Activated gamma-delta T cell treated with anti-CD3 and anti-CD28 coated beads, Interleukin-2, amount 50 U/mL, for 16 hours (primary cell): ENCODE measurements at places on chromosomes 2 and 18.

- no peak for DNase-seq
Measured at GRCh38 chr2:66233981-66234380, 200.9 kb upstream of the MEIS1 start.

DNA sequence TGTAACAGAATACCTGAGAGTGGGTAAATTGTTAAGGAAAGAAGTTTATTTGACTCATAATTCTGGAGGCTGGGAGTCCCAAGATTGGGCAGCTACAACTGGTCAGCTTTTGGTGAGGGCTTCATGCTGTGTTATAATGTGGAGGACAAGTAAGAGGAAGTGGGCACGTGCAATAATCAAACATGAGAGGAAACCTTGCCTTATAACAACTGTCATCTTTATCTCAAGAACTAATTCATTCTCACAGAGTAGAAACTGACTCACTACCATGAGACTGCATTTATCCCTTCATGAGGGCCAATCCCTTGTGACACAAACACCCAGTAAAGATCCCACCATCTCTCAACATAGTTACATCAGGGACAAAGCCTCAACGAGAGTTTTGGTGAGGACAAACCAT is 318.1 kb upstream of the NT5C1B start:
- no peak for DNase-seq

GRCh38 chr18:51442012-51442411 is 244.5 kb upstream of the MEX3C start:
- no peak for DNase-seq

DNA sequence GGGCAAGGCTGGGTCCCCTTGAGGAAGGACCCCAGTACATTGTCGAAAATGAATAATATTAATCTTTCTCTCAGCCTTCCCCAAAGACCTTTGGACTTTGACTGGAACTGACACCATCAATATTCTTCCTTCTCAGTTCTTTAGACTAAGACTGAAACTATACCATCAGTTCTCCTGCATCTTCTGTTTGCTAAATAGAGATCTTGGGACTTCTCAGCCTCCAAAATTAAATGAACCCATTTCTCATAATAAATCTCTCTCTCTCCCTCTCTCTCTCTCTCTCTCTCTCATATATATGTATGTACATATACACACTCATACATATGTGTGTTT is 39.7 kb upstream of the VRK2 start:
- DNase-seq: no peak

GRCh38 chr2:134683561-134684112 is 35.2 kb downstream of the TMEM163 start:
- no peak for DNase-seq

GRCh38 chr2:125427721-125428315 is 1228.1 kb upstream of the GYPC start:
- no peak for DNase-seq

DNA sequence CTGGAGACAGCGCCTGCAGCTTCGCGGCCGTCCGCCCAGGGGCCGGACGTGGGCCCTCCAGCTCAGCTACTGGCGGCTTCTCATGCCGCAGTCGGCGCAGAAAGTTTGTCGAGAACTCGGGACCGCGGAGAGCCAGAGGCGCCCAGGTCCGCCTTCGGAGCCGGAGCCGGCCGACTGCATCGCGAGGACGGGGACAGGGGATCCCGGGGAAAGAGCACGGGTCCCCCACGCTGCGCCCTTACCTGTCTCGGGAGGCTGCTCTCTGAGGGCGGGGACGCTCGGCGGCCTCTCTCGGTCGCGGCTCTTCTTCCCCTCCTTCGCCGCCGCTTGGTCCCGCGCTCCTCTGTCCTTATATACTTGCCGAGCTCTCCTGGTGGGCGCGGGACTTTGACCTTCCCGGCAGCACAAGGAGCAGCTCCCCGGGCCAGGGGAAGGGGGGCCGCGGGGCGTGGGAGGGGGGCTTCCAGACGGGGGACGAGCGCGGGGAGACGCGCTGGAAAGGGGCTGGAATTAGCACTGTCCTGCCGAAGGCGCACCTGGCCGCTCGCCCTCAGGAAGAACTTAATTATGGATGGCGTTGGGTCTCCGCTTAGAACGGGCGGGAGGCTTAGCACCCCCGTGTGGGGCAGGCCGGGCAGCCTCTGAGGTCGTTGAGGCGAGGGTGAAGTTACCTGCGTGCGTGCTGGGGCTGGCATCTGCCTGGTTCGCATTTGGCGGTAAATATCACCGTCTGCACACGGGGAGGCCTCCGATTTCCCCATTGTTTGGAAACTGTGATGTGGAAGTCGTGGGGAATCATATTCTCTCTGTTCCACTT is at the start of gene POMC:
TSS of gene POMC (minus strand) at position 325 of the 817 bp plus-strand sequence. CDS start 3,808 bp downstream, outside the sequence.
- peak; percentile 9 for DNase-seq

- DNase-seq: no peak
Measured at GRCh38 chr2:235045336-235045972, 93.6 kb downstream of the SH3BP4 start.

DNA sequence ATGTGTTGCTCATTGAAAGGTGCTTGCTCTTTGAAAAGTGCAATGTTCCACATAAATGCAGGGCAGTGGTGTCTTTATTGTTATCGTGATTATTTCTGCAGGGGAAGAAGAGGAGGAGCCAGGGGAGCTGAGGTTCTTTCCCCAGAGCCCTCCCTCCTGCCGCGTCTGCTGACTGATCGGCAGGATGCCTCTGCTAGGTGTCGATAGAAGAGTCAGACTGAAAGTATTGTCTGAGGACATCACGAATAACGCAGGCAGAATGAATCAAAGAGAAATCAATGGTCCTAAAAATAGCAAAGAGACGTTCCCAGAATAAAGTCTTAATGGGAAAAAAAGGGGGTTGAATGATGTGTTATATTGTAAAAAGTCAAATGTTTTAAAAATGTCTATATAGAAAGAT is 47.4 kb upstream of the SIX3 start:
- no peak for DNase-seq

- no peak for DNase-seq
Measured at GRCh38 chr2:152609154-152609553, 108.1 kb downstream of the PRPF40A start.

DNA sequence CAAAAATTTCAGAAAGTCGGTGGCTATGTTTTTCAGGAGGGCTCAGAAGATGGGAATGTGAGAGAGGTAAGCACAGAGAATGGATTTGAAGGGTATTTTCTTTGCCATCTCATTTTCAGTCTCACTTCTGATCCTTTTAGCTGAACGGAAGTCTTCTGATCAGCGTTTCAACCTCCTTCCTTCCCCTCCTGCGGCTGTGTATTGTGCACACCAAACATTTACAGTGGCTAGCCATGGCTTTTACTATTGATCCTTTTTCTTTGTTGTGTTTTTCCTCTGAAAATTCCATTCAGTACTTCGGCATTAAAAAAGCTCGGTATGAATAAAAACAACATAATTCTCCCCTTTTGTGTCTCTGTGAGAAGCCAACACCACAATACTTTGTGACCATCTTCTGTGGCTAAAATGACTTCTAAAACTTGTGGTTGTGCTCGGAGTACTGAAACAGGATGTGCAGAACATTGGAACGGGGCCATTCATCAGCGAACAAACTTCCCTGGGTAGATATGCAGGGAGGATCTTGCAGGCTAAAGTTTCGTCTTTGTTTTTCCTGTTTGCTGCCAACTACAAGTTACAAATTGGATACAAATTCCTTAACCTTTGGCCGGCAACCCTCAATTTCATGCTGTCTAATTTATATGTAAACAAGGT is 260.8 kb upstream of the FAM98A start:
- DNase-seq: no peak

DNA sequence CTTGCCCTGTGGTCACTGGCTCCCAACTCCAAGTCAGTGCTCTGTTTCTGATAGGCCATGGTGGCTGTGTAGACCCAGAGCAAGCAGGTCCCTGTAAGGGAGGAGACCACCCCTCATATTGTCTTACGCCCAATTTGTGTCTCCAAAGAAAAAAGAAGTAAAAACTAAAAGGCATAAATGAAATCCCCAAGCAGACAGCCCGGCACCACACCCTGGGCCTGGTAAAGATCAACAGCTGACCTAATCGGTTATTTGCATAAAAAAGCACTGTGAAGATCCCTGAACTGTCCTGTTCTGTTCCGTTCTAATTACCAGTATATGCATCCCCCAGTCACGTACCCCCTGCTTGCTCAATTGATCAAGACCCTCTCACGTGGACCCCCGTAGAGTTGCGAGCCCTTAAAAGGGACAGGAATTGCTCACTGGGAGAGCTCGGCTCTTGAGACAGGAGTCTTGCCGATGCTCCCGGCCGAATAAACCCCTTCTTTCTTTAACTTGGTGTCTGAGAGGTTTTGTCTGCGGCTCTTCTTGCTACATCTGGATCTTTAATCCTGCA is 364.1 kb upstream of the HS6ST1 start:
- no peak for DNase-seq

- no peak for DNase-seq
Measured at GRCh38 chr2:128978212-128978611, 659.5 kb upstream of the HS6ST1 start.

DNA sequence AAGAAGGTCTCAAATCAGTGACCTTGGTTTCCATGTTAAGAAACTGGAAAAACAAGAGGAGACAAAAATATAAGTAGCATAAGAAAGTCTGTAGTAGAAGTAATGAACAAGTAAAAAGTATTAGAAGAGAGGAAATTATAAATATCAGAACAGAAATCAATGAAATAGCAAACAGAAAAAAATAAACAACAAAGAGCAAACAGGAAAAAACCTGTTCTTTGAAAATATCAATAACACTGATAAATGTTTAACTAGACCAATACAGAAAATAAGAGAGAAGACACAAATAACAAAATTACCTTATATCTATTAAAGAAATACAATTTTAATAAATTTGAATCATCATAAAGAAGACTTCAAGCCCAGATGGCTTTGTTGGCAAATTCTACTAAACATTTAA is 113.3 kb downstream of the MAIP1 start:
- DNase-seq: no peak

DNA sequence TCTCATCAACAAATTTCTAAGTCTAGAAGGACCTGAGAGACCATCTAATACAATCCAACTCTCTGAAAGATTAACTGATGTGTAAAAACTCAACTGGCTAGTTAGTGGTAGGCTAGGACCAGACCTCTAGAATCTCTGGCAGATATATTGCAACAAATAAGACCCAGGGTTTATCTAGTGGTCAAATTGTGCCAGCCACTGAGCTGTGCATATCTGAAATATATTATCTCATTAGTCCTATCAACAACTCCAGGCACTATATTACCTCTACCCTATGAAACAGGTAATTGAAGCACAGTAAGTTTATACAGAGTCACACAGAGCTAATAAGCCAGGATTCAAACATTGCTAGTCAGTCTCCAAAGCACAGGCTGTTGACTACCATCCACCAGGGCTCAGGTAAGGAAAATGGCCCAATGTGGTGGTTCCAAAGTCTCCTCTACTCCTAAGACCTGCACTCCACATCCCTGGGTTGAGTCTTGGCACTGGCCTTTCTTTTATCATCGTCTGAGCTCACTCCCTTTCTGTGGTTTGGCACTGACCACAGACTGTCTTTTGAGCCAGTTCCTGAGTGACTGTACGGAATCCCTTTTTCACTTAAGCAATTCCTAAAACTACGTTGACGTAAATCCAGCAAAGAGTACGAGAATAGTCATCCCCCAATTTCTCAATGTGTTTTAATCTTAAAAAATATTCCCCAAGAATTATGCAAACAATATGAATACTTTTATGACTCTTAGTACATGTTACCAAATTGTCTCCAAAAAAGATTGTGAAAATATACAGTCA is 11.9 kb upstream of the PID1 start:
- no peak for DNase-seq

- DNase-seq: no peak
Measured at GRCh38 chr2:223095207-223095606, 43.2 kb downstream of the KCNE4 start.

GRCh38 chr18:21163647-21164547 is 52.3 kb upstream of the ROCK1 start:
- no peak for DNase-seq

DNA sequence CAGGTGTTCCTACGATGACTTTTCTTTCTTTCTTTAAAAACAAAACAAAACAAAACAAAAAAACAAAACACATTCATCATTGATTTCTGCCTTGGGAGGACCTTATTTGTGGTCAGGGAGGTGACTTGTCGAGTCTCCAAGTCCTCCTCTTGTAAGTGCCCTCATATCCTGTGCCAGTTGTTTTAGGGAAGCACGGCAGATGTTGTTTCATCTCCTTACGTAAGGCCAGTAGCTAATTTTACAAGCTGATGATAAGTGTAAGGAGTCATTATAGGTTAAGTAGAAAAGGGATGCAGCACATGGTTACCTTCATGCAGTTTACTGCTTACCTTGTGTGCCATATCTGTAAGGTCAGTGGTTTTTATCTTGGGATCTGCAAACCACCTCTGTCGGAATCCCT is 52.2 kb downstream of the MRPS9 start:
- no peak for DNase-seq

- DNase-seq: no peak
Measured at GRCh38 chr18:36812678-36813077, 16.1 kb downstream of the TPGS2 start.

- peak; percentile 55 for DNase-seq
Measured at GRCh38 chr2:96407041-96407918, 71.7 kb downstream of the NCAPH start.

- no peak for DNase-seq
Measured at GRCh38 chr2:230000118-230000841, 68.4 kb downstream of the SLC16A14 start.

DNA sequence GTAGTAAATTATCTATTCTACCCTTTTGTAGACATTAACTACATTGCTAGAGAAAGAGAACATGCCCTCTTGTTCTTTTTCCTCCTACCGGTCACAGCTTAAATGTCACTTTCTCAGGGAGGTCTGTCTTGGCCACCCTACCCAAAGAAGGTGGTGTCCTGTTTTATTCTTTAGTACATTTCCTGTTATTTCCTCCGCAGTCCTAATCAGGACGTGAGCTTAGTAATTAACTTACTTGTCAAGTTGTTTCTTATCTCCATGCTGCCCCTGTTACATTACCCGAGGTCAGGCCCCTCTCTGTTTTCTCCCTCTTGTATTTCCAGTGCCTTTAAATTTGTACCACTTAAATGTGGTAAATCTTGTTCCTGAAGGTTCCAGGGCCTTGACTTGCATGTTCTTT is 73.7 kb upstream of the RMDN2 start:
- no peak for DNase-seq

DNA sequence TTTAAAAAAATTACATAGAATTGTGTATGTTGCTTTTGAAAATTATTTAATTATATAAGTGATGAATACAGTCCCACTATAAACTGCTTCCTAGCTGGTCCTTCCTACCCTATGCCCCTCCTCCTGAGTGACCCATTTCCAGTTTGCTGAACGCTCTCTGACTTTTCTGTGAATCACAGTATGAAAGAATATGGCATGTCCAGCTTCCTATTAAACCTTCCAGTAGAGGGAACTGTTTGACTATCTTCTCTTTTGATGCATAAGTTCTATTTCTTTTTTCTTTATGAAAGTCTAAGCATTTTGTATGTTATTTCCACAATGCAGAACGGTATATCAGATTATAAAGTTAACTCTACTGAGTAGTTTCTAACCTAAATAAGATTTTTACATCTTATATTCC is 41.3 kb downstream of the PSMG2 start:
- no peak for DNase-seq

GRCh38 chr2:125681576-125681975 is 974.4 kb upstream of the GYPC start:
- DNase-seq: no peak

- DNase-seq: no peak
Measured at GRCh38 chr18:55001394-55002024, 42.2 kb upstream of the CCDC68 start.
